ENCODE measurements at places on chromosomes 6 and 20.

GRCh38 chr6:6612308-6612707 lies 23.8 kb downstream of the LY86 start:
- no peak for DNase-seq

- DNase-seq: no peak
These were observed 61.8 kb downstream of the FAM229B start for GRCh38 chr6:112149236-112149635.

GRCh38 chr6:81166770-81167169 lies 585.7 kb downstream of the TENT5A start:
- no peak for DNase-seq

DNA sequence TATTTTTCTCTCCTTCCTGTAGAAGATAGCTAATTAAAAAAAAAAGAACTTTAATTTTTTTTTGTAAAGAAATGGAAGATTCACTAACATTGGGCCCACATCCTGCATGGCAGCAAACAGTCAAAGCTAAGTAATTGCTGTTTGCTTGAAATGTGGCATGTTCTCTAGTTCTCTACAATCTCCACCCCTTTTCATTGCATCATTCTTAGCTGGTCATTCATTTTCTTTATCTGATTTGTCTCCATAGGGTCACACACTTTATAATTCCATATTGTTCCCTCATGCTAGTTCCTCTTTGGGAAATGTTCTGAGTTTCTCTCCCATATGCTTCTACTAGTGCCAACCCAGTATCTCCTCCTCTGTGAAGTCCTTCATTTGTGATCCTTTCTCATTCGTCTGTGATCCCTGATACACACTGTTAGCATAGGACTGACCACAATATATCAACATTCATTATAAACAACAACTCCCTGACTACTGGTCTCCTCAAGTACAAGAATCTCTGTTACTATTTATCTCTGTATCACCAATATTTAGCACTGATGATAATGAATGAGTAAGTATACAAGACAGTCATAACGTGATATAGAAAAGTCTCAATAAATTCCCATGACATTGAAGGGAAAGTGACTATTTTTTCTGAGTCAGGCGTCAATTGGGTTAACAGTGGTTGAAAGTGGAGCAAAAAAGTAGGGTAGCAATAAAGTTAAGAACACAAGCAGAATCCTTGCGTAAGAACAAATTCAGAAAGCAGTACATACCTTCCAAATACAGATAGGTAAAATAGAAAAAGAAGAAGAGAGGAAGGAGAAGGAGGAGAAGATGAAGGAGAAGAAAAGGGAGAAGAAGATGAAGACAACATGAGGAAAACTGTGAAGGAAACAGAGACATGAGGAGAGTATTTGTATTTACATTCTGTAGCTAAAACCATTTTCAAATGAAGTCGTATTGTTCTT lies 33.2 kb upstream of the MYB start:
- DNase-seq: no peak

GRCh38 chr6:108002365-108003221 lies 44.6 kb upstream of the SEC63 start:
- DNase-seq: no peak

GRCh38 chr6:89818977-89819335 lies 638 bp downstream of the MDN1 start:
- no peak for DNase-seq

DNA sequence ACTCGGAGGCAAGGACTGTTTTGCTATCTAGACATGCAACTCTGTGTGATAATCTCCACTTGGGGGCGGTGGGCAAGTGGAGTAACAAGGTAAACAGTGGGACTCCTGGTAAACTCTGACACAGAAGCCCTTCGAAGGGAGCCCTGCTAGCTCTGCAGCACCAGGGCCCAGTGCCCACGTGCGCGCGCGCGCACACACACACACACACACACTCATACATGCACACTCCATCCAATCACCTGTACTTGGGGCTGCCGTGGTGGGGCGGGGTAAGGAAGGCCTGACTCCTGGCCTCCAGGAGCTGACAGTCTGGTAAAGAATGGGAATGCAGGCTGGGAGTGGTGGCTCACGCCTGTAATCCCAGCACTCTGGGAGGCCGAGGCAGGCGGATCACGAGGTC lies 36.4 kb downstream of the TAF4 start:
- no peak for DNase-seq

GRCh38 chr6:137661601-137662000 lies 167.4 kb upstream of the OLIG3 start:
- no peak for DNase-seq
